ENCODE measurements at places on chromosomes 1 and 21.

DNA sequence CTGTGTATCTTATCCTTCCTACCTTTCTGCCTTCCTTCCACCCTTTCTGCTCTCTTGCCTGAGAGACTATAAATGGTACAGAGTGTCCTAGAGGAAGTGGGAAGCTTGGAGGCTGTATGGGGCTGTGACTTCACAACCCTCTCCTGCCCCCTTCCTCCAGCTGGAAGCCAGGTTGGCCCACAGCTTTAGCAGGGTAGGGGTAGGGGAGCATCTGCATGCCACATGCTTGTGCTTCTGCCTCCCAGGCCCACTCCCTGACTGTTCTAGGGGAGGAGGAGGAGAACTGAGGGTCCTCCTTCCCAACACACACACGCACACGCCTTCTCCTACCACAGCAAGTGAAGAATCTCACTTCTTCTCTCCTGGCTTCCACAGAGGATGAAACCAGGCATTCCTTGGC is 3.9 kb upstream of the SLC27A3 start:
- DNase-seq: no peak

DNA sequence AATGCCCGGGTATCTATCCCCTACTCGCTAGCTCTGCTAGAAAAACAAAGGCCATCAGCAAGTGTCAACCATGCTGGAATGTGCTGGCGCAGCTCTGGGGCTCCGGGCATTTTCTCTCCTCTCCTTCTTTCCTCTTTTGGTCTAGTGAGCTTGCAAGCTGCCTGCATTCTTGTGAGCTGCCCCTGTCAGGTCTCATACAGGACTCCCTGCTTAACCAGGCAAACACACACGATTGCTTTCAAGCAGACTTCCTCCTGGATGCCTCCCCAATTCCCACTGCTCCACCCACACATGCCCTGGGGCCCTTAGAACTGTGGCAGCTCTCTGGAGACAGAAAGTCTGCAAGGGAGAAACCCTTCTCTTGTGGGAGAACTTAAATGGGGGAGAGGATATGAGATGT is 35.7 kb upstream of the SUCO start:
- DNase-seq: no peak

DNA sequence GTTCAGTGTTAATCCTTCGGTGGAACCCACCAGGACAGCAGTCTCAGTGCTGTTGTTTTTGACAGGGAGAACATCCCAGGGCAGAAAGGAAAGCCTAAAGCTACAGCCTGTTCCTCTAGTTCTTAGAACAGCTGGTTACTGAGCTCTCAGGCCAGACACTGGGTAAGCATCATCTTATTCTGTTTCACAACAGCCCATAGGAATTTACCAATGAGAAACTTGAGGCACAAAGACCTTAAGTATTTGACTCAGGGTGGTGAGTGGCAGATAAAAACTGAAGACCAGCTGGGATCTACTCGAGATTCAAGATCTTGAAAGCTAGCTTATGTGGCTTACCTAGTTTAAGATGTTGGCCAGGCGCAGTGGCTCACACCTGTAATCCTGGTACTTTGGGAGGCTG is 9.4 kb upstream of the NEK2 start:
- DNase-seq: no peak

GRCh38 chr21:38386967-38387366 is 111.3 kb downstream of the ERG start:
- no peak for DNase-seq

DNA sequence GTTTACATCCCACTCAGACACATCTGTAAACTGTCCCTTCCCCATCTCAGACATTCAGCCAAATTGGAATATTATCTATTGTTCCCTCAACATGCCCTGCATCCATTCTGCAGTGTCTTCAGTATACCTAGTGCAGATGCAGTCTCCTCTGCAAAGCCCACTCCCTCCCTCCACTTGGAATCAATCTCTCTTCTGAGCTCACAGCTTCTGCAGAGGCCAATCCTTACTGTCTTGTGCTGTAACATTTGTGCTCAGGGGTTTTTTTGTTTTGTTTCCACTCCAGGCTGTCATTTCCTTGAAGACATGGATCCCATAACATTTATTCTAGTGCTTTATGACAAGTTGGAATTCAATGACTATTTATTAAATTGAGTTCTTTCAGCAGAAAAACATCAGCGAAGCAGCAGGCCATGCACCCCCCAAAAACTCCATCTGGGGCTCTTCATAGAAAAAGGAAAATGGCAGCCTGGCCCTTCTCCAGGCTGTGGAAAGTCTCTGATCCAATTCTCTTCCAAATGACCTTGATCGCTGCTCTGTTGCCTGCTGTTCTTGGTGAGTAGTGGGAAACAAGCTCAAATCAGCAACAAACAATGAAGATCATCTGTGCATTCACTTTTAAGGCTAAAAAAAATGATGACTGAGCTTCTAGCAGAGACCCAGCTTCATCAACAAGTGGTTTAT is 8.7 kb downstream of the C4BPA start:
- DNase-seq: no peak

DNA sequence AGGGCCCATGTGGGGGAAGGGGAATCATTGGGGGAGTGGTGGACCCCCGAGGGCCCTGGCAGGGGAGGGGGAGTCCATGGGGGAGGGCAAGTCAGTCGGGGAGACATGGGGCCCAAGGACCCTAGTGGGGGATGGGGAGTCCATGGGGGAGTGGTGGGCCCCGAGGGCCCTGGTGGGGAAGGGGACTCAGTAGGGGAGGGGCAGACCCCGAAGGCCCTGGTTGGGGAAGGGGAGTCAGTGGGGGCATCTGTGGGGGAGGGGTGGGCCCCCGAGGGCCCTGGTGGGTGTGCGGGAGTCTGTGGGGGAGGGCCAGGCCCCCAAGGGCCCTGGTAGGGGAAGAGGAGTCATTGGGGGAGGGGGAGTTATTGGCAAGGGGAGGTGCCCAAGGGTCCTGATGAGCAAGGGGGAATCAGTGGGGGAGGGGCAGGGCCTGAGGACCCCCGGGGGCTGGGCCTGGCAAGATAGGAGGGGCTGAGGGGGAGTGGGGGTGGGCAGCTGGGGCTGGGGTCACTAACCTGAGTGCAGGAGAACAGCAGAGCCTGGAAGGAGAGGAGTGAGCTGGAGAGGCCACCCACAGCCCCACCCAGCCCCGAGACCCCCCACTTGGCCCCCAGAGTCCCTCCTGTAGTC is 2.1 kb downstream of the MXRA8 start:
- no peak for DNase-seq

GRCh38 chr1:167472752-167473521 is 45.4 kb downstream of the CD247 start:
- no peak for DNase-seq

Measured in activated gamma-delta T cell (primary cell).